ENCODE measurements at places on chromosomes 2 and 18.
A peak's percentile ranks its signal among the peaks of the same experiment; 100 is the strongest.

DNA sequence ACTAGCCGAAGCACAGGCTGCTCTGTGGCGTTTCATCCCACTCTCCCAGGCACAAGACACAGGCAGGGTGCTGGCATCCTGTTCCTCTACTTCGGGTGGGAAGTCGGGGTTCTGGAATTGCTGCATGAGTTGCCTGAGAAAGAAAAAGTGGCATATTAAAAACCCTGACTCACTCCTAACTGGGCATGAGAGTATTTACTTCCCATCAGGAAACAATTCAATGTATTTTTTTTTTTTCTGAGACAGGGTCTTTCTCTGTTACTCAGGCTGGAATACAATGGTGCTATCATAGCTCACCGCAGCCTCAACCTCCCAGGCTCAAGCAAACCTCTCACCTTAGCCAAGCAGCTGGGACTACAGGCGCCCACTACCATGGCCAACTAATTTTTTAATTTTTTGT, 7.4 kb downstream of the ODC1 start:
- H3K27me3 ChIP-seq, result no peaks in the 10 kb centered on the region
- DNase-seq, result no peak
- H3K36me3 ChIP-seq, result peaks cover 61% of the 10 kb centered on the region
- no peak overlapping the region for H3K27ac ChIP-seq

DNA sequence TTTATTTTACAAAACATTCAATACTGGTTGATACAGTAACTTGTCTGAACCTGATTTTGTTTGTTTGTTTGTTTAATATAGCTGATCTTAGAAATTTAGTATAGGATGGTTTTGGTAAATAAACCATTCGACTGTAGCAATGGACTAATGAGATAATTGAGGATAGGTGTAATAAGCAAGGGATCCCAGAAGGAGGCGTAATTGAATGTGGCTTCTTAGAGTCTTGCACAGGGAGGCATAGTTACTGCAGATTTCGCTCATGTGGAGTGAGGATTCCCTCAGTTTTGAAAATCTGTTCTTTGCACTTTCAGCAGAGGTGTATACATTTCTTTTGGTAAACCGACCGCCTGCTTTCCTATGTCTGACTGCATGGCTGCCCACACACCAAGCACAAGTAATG, 709.6 kb downstream of the SOCS6 start:
- no peaks in the 10 kb centered on the region for H3K4me1 ChIP-seq
- H3K27me3 ChIP-seq, result no peaks in the 10 kb centered on the region
- DNase-seq, result no peak
- no peak overlapping the region for H3K27ac ChIP-seq

DNA sequence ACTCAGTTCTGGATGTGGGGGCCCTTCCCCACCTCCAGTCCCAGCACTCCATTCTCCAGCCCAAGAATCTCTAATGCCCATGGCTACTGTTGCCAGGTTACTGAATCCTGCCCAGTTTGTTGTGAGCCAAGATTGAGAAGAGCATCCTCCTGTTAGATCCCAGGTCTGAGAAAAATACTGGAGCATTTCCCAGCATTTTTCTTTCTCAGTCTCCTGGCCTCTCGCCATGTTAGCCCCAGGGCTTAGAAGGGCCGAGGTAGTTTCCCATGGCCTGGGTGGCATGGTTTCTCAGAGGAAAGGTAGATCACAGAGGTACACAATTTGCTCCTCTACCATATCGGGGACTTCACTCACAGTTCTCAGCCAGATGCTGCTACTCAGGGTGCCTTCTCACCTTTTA, 135.7 kb downstream of the OTX1 start:
- no peak overlapping the region for H3K27ac ChIP-seq
- H3K4me3 ChIP-seq, result no peak overlapping the region
- H3K36me3 ChIP-seq, result no peaks in the 10 kb centered on the region
- H3K4me1 ChIP-seq, result no peaks in the 10 kb centered on the region

GRCh38 chr2:36770542-36771287, 74.2 kb downstream of the VIT start:
- H3K4me1 ChIP-seq, result no peaks in the 10 kb centered on the region
- no peaks in the 10 kb centered on the region for H3K27me3 ChIP-seq
- no peak for DNase-seq
- H3K36me3 ChIP-seq, result no peaks in the 10 kb centered on the region
- H3K4me3 ChIP-seq, result no peak overlapping the region

DNA sequence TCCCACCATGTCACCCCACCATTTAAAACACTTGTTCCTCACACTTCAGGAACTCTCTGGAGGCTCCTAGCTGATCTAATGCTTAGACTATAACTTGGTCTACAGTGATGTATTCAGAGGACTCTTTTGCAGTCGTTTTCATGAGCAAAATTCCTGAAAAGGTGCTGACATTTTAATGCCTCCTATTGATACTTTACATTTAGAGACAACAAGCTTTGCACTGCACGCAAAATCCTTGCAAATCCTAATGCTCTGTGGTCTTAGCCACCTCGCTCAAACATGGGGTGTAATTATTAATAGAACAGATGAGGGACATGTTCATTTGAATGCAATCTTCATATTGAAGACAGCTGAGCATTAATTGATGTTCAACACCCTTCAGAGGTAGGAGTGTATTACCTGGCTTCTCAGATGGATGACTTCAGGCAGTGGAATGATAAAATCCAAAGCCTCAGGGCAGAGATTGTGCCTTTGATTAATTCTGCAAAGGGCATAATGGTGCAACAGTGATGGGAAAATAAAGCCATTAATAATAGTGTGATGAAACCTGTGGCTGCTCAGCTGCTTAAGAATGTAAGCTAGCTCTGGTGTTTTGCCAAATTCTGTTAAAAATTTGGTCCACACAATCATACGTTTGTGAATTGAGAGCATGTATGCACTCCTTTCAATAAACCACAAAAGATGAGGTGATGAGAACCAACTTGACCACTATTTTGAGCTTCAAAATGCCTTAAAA, 5.4 kb downstream of the CTAGE1 start:
- no peaks in the 10 kb centered on the region for H3K36me3 ChIP-seq
- H3K4me1 ChIP-seq, result no peaks in the 10 kb centered on the region
- no peak overlapping the region for H3K4me3 ChIP-seq

DNA sequence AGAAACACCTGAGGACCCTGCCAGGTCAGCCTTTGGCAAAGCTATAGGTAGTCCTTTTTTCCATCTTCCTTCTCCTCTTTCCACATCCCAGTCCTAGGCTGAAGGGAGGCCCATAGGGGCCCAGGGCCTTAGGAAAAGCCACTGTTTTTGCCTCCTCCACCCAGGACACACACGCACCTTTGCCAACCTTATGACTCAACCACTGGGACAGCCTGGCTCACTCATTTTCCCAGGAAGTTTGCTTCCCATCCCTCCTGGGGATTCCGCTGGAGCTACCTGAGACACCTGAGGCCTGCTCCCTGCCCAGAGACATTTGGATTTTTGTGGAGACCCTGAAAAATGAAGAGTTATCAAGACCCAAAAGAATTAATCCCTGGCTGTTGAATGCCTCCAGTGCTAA, 273.4 kb upstream of the SIX2 start:
- H3K27ac ChIP-seq, result no peak overlapping the region
- H3K27me3 ChIP-seq, result peaks cover 39% of the 10 kb centered on the region
- no peak for DNase-seq
- H3K36me3 ChIP-seq, result no peaks in the 10 kb centered on the region
- H3K4me1 ChIP-seq, result no peaks in the 10 kb centered on the region

DNA sequence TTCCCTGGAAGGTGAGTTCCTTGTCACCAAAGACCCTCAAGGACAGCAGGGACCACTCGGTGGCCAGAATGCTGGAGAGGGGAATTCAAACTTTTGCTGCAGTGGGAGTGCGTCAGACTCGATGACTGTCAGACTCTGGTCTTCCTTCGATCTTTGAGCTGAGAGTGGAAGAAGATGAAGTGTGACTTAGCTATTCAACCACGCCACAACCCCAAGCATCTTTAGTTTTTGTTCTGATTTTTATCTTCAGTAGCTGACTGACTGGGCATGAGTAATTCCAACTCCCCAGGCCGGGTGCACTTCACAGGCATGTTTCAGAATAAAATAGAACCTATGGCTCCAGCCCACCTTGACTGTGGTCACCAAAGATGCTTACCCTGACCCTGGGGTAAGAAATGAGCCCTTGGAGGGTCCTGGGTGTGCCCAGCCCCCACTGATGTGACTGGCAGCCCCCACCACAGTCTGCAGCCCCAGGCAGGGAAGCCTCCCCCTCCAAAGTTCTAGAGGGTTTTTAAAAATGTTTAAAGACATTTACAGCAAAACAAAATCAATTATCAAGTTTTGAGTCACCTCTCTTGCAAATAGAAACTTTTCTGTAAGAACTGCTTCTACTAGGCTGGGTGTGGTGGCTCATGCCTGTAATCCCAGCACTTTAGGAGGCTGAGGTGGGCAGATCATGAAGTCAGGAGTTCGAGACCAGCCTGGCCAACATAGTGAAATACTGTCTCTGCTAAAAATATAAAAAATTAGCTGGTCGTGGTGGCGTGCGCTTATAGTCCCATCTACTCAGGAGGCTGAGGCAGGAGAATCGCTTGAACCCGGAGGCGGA, 24.9 kb upstream of the YWHAQ start:
- H3K27me3 ChIP-seq, result no peaks in the 10 kb centered on the region
- H3K36me3 ChIP-seq, result no peaks in the 10 kb centered on the region
- H3K4me3 ChIP-seq, result no peak overlapping the region
- no peak overlapping the region for H3K27ac ChIP-seq
- no peaks in the 10 kb centered on the region for H3K4me1 ChIP-seq

- H3K36me3 ChIP-seq, result no peaks in the 10 kb centered on the region
- H3K27ac ChIP-seq, result no peak overlapping the region
- peaks cover 7% of the 10 kb centered on the region for H3K4me1 ChIP-seq
- DNase-seq, result no peak
Observed at GRCh38 chr2:66790651-66791181, 355.8 kb downstream of the MEIS1 start.

DNA sequence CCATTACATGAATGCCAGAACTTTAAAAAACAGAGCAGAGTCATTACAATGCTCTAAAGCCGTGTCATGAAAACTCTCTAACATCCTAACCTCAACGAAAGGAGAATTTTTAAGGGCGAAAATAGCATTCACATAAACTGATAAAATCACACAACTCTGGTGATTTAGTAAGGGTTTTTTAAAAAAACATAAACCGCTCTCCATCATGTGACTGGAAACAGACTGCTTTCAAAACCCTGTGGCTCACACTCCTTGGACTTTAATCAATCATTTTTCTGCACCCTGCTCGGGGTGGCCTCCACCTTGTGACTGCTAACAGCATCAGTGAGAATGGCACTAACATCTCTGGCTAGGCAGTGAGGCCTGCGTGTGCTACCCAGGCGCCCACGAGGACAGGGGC, 12.1 kb downstream of the DOCK10 start:
- H3K27ac ChIP-seq, result no peak overlapping the region
- H3K27me3 ChIP-seq, result no peaks in the 10 kb centered on the region
- no peaks in the 10 kb centered on the region for H3K36me3 ChIP-seq
- DNase-seq, result no peak
- peaks cover 3% of the 10 kb centered on the region for H3K4me1 ChIP-seq

GRCh38 chr2:57528499-57528898, 518.1 kb upstream of the VRK2 start:
- no peak overlapping the region for H3K27ac ChIP-seq
- no peaks in the 10 kb centered on the region for H3K4me1 ChIP-seq
- no peaks in the 10 kb centered on the region for H3K36me3 ChIP-seq
- no peaks in the 10 kb centered on the region for H3K27me3 ChIP-seq
- DNase-seq, result no peak

DNA sequence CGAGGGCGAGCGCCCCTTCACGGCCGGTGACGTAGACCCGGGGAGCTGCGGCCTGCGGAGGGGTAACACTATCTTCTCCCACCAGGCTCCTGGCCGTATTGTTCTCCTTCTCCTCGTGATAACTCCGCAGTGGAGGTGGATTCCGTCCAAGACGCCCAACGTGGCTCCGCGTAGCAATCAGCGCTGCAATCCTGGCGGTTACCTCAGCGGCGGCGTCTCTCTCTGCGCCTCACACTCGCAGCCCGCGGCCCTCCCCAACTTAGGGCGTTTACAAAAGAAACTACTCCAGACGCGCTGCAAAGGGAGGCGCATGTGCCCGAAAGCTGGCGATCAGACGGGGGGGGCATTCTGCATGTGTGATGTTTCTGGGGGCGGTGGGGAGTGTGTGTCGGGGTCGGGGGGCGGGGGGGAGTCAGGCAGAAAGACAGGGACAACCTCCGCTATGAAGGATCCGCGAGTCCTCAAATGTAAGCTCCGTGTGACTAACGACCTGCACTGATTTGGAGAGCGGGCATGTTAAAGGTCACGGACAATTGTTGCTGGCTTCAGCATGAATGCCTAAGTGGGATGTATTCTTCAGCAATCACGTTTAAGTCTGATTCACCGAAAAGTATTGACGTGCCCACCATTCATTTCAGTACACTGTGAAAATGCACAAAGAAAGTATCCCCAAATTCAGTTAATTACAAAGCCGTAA, 1.3 kb upstream of the ZNF516 start:
- H3K4me3 ChIP-seq, result peak overlapping the region; percentile 71
- H3K36me3 ChIP-seq, result no peaks in the 10 kb centered on the region
- no peak for DNase-seq
- peaks cover 38% of the 10 kb centered on the region for H3K4me1 ChIP-seq
- H3K27ac ChIP-seq, result peak overlapping the region; percentile 80
- no peaks in the 10 kb centered on the region for H3K27me3 ChIP-seq

GRCh38 chr2:32357318-32358110, 691 bp downstream of the BIRC6 start:
- no peaks in the 10 kb centered on the region for H3K36me3 ChIP-seq
- DNase-seq, result no peak
- H3K27me3 ChIP-seq, result no peaks in the 10 kb centered on the region
- H3K4me1 ChIP-seq, result peaks cover 46% of the 10 kb centered on the region
- peak overlapping the region; percentile 94 for H3K4me3 ChIP-seq

- DNase-seq, result no peak
- H3K27ac ChIP-seq, result no peak overlapping the region
- H3K4me1 ChIP-seq, result no peaks in the 10 kb centered on the region
- H3K36me3 ChIP-seq, result no peaks in the 10 kb centered on the region
- H3K27me3 ChIP-seq, result no peaks in the 10 kb centered on the region
Observed at GRCh38 chr18:50658601-50659000, 98.7 kb downstream of the MAPK4 start.

- no peaks in the 10 kb centered on the region for H3K4me1 ChIP-seq
- no peaks in the 10 kb centered on the region for H3K36me3 ChIP-seq
- no peak overlapping the region for H3K27ac ChIP-seq
- no peaks in the 10 kb centered on the region for H3K27me3 ChIP-seq
- no peak for DNase-seq
Observed at GRCh38 chr2:58063641-58064040, 17.0 kb downstream of the VRK2 start.

DNA sequence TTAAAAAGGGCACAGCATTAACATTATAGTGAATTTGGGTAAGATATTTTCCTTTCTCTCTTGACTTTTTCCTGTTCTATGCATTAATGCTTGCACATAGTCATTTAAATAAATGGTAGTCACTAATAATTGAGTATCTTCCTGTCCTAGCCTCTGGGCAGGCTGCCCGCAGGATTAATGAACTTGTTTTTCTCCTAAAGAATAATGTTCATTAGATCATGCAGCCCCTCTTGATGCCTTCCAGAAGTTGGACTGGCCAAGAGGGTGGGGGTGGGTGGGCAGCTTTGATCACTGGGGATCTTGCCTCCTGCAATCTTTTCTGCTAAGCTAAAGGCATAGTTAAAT, 514.5 kb upstream of the CDH2 start:
- H3K4me3 ChIP-seq, result no peak overlapping the region
- no peaks in the 10 kb centered on the region for H3K4me1 ChIP-seq
- no peak for DNase-seq
- no peaks in the 10 kb centered on the region for H3K36me3 ChIP-seq
- H3K27ac ChIP-seq, result no peak overlapping the region

GRCh38 chr2:42046819-42047487, 868 bp upstream of the PKDCC start:
- no peak for DNase-seq
- peak overlapping the region; percentile 85 for H3K27ac ChIP-seq
- peak overlapping the region; percentile 52 for H3K4me3 ChIP-seq
- H3K36me3 ChIP-seq, result no peaks in the 10 kb centered on the region
